Stimulated activated CD4-positive, alpha-beta T cell treated with anti-CD3 and anti-CD28 coated beads, Interleukin-15, amount 100 ng/mL, for 24 hours (primary cell): ENCODE measurements at places on chromosomes 3 and 15.

GRCh38 chr15:73959012-73959581 is 32.8 kb downstream of the LOXL1 start:
- DNase-seq, result no peak

GRCh38 chr3:23553353-23553752 is 252.4 kb upstream of the UBE2E1 start:
- no peak for DNase-seq

DNA sequence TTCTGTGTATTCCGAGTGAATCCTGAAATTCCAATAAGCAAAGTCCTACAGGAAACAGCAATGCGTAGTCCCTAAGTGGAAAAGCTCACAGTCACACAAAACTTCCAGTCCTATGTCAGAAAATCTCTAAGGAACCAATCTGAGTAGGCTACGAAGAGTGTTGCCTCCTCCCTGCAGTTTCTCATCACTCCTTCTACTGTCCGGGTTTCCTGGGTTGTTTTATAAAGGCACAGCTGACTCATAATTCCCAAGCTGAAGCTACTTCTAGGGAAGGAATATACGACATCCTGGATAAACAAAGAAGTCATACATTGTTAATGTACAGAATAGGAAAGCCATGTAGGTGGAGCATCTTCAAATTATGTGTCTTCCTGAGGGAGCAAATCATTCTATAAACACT is 65.7 kb upstream of the RGMA start:
- DNase-seq, result no peak

DNA sequence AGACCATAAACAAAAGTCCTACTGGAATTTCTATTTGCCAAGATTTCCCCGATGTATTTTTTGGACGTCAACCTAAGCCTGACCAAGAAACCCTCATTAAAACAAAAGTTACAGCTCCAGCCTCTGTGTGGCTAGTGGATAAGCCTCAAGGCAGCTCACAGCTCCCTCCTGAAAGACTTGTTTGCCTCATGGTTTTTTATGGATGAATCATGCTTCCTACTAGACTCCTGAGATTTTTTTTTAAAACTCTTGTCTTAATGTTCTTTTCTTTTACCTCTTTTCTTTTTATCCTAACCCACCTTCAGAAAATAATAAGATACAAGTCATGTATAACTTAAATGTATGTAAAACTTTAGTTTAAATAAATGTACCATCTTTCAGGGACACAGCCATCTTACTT is 52.4 kb downstream of the SUCNR1 start:
- no peak for DNase-seq

GRCh38 chr3:53834429-53835095 is 11.7 kb downstream of the CHDH start:
- DNase-seq, result no peak
